SK-N-SH treated with all-trans-retinoic acid at 6 μM for 48 hours (cell line): ENCODE measurements at places on chromosomes 2 and 18.

DNA sequence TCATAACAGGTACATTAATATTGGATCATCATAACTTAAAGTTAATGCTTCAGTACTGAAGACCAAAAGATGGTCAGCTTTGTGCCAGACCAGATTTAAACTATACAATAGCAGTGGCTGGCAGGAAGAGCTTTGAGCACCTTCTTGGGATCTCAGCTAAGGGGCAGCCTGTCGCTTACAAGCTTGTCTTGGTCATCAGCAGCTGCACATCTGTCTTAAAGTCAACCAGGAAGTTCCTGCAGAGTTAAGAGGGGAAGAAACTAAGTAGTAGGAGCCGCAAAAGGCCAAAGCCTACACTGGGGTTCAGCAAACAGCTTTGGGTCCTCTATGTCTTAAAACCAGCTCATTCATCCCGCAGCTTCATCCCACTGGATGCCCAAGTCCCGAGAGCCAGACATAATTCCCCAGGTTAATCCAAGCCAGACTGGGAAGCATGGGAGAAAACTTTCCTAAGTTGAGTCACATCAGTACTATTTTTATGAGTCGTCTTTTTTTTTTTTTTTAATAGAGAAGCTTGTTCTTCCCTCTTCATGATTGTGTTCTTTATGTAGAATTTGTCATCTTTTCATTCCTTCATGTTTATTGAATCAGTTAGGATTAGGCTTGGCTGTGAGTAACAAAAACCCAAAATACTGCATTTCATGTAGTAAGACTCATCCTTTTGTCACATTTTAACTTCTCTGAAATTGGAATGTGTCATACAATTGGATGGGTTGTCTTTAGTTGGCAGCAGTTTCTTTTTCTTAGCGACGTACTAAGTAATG, 59.3 kb downstream of the SERTAD2 start:
- ATAC-seq = peak; percentile 39; the same call in 2 of the 3 replicates

- peak; percentile 44 for ATAC-seq
Measured at GRCh38 chr18:48575301-48575657, 36.4 kb downstream of the CTIF start.

- peak; percentile 33; the same call in 2 of the 3 replicates for ATAC-seq
Measured at GRCh38 chr2:31247711-31248110, 13.8 kb downstream of the EHD3 start.

- no peak for ATAC-seq
Measured at GRCh38 chr18:10113121-10114022, 199.6 kb downstream of the VAPA start.

DNA sequence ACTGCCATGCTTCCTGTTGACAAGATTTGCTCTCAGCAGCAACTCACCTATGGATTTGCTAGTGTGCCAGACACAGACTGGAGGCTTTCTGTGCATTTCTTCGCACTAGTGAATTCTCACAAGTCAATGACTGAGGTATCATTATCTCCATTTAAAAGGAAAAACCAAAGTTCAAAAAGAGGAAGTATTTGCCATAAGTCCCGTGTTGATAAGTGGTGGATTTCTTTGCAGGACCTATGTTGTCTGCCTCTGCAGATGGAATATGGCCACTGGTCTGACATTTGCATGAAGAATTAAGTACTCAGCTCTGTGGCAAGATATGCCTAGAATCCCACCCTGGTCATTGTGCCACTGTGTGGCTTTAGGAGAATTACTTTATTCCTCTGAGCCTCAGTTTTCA, 299.6 kb downstream of the PAX3 start:
- no peak for ATAC-seq

GRCh38 chr2:134401081-134401497, 147.2 kb downstream of the MGAT5 start:
- ATAC-seq = peak; percentile 35; the same call in 1 of the 3 replicates

GRCh38 chr2:202429164-202429980, 53.2 kb downstream of the BMPR2 start:
- ATAC-seq = peak; percentile 81

DNA sequence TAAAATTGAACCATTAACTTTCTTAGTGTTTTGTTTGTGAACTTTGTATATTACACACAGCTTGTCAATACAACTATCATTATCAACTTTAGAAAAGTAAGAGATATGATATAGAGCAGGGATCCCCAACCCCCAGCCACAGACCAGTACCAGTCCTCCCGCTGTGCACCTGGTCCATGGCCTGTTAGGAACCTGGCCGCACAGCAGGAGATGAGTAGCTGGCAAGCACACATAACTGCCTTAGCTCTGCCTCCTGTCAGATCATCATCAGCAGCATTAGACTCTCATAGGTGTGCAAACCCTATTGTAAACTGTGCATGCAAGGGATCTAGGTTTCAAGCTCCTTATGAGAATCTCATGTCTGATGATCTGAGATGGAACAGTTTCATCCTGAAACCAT, 491.0 kb upstream of the NXPH2 start:
- no peak for ATAC-seq

- ATAC-seq = no peak
Measured at GRCh38 chr2:71934595-71935261, 212.9 kb downstream of the CYP26B1 start.

GRCh38 chr2:101231937-101232730, 20.6 kb upstream of the CNOT11 start:
- ATAC-seq = no peak

DNA sequence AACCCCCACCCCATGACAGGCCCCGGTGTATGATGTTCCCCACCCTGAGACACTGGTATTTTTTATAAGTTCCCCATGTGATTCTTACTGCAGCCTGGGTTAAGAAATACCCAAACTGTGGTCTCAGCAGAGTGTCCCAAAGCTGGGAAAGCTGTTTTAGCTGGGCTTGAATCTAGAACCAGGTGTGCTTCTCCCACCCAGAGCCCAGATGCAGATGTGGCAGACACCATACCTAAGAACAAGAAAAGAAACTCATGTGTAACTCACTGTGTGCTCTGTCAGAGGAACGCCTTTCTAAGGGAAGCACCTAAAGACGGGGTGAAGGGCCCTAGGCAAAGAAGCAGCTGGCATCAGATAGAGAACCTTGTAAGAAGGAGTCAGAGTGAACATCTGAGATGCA, 23.9 kb downstream of the DOK1 start:
- ATAC-seq = no peak

- ATAC-seq = peak; percentile 45
Measured at GRCh38 chr2:18975506-18976167, 382.8 kb downstream of the OSR1 start.

DNA sequence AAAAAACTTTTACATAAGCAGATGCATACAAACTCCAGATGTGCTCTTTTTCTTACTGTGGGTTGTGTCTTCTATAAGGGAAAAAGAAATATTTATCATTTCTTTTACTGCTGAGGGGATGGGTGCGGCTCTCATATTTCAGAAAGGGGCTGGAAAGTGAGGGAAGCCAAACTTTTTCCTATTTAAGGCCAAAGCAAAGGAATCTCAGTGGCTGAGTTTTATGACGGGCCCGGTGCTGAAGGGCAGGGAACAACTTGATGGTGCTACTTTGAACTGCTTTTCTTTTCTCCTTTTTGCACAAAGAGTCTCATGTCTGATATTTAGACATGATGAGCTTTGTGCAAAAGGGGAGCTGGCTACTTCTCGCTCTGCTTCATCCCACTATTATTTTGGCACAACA, at the start of gene COL3A1:
TSS of gene COL3A1 (plus strand) at position 210 of the 400 bp plus-strand sequence. CDS start at position 327, 117 bp downstream.
- ATAC-seq = peak; percentile 32

- ATAC-seq = no peak
Measured at GRCh38 chr18:21602299-21602587, 1.7 kb upstream of the ESCO1 start.

DNA sequence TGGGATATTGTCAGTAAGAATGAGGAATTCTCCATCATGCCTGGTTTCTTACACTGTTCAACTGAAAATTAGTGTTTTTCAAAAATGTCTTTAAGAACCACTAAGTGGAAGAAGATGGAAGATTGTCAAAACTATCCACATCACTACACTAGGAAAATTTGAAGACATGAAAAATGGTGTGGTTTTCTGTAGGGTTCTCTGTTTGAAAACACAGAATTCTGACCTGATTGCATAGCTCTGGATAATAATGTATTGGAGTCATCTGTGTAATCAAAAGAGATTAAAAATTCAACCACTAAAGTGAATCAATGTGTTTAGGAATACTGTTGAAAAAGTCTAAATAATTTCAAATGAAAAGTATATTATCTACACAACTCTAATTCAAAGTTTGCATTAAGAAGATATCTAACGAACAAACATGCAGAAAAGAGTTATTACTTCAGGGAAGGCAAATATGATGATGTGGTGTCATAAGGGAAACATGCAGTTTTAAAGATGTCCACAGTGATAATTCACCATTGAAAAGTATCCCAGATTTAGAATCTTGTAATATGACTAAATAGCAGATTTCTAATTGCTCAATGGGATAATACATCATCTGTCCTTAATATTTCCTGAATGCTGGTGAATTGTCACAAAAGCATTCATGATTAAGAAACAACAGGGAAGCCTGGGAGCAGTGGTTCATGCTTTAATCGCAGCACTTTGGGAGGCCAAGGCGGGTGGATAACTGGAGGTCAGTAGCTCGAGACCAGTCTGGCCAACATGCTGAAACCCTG, 116.9 kb downstream of the ERBB4 start:
- ATAC-seq = peak; percentile 88

- no peak for ATAC-seq
Measured at GRCh38 chr2:96737831-96738230, 2.0 kb downstream of the LMAN2L start.

DNA sequence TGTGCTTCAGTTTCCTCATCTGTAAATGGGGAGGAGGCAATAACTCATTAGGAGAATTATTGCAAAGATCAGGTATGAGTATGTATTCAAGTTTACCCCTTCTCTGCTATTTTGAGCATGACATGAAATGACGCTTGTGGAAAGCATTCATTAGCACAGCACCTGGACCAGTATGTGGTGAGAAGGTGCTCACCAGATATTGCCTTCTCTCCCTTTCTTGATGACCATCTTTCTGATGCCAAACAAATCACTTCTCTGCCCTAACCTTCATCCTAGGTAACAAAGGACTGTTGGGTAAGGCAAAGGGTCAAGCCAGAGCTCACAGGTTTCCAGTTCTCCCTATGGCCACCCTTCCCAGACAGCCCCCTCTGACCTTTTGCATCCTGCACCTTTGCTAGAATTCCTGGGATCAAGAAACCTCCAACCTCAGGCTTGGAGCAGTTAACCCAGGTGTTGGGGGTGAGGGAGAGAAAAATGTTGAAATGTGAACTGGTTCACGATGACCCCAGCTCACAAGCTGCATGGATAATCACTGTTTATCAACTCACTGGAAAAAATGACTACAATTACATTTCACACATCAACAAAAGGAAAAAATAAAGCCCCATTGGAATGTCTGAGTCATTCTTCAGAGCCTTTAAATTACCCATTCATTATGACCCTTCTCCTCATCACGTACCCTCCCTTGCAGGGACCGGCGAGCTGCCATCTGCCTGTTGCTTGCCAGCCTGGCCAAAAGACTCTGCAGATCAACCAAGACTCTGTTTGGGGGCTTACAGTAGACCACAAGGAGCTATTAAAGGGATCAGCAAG, 41.6 kb downstream of the LBH start:
- ATAC-seq = peak; percentile 40; the same call in 2 of the 3 replicates

- ATAC-seq = no peak
Measured at GRCh38 chr18:73826098-73826497, 321.5 kb downstream of the FBXO15 start.

- no peak for ATAC-seq
Measured at GRCh38 chr18:12041561-12041960, 52.1 kb upstream of the ANKRD62 start.

GRCh38 chr18:2914881-2915240, 68.1 kb downstream of the EMILIN2 start:
- no peak for ATAC-seq

DNA sequence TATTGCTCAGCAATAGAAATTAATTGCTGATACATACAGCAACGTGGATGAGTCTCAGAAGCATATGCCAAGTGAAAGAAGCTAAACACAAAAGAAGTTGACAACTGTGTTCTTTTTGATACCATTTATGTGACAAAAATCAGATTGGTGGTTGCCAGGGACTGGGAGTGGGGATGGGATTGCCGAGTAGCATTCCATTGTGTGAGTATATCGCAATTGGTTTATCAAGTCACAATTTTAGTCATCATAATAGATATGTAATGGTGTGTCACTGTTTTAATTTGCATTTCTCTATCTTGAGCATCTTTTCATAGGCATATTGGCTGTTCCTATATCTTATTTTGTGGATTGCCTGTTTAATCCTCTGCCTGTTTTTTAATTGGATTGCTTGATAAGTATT, 20.9 kb downstream of the STRADB start:
- no peak; the same call in none of the 3 replicates for ATAC-seq

- no peak for ATAC-seq
Measured at GRCh38 chr2:137952586-137953129, 11.6 kb upstream of the HNMT start.

GRCh38 chr2:65380255-65380654, 52.1 kb downstream of the SPRED2 start:
- no peak for ATAC-seq

- ATAC-seq = no peak
Measured at GRCh38 chr2:105082107-105082506, 44.2 kb downstream of the MRPS9 start.

DNA sequence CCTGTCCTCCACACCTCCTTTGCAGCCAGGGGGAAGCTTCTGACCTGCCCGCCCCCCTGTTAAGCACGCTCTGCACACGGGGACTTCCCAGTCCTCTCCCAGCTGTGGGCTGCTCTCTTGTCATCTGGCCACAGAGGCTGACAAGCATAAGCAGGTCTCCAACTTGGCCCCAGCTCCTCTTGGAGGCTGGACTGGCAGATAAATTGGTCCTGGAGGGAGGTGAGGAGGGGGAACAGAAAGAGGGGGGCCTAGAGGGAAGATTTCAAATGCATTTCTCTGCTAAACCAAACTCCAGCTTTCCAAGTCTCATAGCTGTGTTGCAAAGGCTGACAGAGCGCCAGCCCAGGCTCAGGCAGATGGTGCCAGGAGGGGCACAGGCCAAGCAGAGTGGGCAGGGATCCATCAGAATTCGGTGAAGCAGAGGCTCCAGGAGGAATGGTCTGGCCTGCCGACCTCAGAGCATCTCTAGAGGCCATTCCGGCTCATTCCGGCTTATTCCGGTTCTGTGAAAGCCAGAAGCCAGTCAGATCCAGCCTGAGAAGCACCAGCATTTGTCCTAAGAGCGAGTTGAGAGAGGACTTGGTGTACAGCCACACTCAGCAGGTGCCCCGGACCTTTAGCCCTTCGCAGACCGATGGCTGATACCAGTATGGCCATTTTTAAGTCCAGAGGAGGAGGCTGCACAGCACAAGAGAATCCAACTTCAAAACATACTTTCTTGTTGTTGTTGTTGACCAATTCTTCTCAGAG, 508.9 kb upstream of the MYT1L start:
- no peak for ATAC-seq

DNA sequence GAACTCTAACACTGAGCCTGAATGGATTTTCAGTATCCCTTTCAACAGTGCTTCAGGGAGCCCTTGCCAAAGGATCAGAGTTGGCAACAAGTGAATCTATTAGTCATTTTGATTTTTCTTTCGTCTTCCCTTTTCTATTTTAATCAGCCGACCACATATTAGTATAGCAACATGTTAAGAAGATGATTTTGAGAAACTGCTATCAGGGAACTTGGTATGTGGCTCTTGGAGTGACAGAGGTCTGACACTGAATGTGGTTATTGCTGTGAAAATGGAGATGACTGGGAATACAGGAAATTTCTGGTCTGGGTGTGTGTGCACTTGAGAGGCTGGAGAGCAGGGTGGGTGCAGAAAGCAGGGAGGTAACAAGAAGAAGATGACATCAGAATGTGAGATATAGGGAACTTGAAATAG, 28.7 kb upstream of the IL1RL1 start:
- ATAC-seq = no peak

GRCh38 chr18:60018618-60019462, 119.0 kb downstream of the PMAIP1 start:
- peak; percentile 35; the same call in 2 of the 3 replicates for ATAC-seq

GRCh38 chr2:225177098-225177497, 134.8 kb upstream of the DOCK10 start:
- peak; percentile 62; the same call in 2 of the 3 replicates for ATAC-seq

- no peak for ATAC-seq
Measured at GRCh38 chr2:60948926-60949579, 67.7 kb downstream of the REL start.
